Stimulated activated CD8-positive, alpha-beta memory T cell treated with anti-CD3 and anti-CD28 coated beads, Interleukin-4, amount 100 ng/mL, for 4 hours (primary cell): ENCODE measurements at places on chromosomes 12 and 14.

DNA sequence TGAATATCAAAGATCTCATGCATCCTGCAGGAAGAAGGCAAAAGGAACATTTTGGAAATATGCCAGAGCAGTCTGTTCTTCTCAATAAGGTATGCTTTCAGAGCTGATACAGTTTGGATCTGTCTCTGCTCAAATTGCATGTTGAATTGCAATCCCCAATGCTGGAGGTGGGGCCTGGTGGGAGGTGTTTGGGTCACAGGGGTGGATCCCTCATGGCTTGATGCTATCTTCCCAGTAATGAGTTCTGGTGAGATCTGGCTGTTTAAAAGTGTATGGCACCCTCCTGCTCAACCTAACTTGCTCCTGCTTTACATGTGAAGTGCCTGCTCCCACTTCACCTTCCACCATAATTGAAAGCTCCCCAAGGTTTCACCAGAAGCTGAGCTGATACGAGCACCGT, 76.6 kb downstream of the RIN3 start:
- DNase-seq = no peak

- no peak for DNase-seq
Observed at GRCh38 chr12:121580959-121581685, at the start of gene KDM2B. Gene KDM2B, minus strand, starts transcription at chr12:121581023. Its CDS starts 112 bp downstream, at chr12:121580911.

- DNase-seq = no peak
Observed at GRCh38 chr14:101761881-101762529, 496 bp downstream of the PPP2R5C start.

GRCh38 chr14:32343926-32344430, 14.9 kb downstream of the AKAP6 start:
- no peak for DNase-seq

GRCh38 chr14:77314043-77314442, 6.6 kb downstream of the POMT2 start:
- DNase-seq = no peak

DNA sequence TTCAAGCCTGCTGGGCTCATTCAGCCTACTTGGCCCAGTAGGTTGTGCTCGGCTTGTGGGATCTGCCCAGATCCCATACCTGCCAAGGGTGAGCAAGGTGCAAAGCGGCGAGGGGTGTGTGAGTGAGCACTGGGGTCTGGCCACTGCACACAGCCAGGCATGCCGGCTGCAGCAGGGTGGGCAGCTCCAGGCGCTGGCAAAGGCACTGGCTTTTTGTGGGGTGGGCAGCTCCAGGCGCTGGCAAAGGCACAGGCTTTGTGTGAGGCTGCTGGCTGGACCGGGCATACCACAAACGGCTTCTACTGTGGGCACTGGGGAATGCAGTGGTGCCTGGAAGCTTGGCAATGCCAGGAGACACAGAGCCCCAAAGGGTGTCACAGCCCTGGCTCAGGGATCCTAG, 137.4 kb downstream of the SLC16A7 start:
- no peak for DNase-seq

DNA sequence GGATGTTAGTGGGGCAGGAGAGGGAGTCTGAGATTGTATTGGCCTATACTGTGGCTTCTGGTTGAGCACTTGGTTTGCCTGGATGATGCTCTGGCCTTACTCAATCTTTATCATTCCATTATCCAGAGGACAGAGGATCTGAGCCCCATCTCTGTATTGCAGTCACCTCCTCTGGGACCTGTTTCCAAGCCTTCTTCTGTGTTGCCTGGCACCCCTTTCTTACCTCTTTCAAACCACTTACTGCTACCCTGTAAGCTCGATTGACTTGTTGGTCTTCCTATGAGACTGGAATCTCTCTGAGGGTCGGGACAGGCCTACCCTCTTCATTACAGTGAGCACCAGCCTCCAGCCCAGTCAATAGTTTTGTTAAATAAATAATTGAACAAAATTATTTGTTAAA, 3.0 kb upstream of the FOS start:
- DNase-seq = no peak

DNA sequence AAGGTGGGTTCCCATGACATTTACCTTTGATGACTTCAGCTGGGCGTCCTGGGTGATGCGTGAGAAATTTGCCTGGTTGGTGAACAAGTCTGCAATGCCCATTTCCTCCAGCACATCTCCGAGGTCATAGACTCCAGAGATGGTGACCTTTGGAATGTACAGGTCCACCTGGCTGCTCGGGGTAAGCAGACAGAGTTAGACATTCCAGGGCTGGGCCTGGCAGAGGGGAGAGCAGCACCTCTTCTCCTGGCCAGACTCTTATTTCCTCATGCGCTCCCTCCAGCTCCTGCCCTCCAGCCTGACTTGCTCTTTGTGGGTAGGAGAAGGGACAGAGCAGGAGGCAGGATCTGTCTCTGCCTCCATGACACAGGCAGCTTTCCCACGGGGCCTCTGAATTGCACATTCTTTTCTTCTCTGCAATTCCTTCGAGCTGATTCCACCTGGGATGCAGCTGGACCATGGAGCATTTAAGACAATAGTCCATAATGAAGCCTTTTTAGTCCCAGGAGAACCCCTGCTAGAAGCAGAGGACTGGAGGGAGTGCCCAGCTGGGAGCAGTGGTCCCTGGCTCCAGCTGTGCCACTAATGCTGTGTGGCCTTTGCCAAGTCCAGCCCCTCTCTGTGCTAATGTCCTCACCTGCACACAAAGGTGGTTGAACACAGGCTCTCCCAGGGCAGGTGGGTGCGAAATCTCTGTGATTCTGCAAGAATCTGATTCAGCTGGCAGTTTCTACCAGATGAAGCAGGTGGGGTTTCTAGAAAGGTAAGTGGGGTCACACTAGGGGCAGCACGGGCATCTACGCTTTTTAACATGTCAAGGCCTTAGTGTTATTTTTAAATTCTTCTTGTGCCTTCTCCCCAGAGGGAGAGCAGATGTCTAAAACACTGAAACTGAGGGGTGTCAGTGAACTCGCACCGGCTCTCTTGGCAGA, 13.2 kb upstream of the SERPINA10 start:
- no peak for DNase-seq

DNA sequence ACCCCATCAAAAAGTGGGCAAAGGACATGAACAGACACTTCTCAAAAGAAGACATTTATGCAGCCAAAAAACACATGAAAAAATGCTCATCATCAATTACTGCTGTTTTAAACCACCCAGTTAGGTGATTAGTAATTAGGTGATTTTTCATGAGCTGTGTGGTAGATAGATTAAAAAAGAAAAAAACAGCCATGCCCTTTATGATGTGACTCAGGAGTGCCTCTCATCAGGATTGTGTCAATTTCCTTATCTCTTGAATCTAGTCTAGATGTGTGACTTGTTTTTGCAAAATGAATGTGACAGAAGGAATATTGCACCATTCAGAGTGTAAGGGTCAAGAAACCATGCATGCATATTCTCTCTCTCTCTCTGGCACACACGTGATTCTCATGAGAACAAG, 5.7 kb downstream of the OR10A7 start:
- no peak for DNase-seq

- DNase-seq = no peak
Observed at GRCh38 chr12:106984588-106985137, 2.3 kb downstream of the MTERF2 start.

DNA sequence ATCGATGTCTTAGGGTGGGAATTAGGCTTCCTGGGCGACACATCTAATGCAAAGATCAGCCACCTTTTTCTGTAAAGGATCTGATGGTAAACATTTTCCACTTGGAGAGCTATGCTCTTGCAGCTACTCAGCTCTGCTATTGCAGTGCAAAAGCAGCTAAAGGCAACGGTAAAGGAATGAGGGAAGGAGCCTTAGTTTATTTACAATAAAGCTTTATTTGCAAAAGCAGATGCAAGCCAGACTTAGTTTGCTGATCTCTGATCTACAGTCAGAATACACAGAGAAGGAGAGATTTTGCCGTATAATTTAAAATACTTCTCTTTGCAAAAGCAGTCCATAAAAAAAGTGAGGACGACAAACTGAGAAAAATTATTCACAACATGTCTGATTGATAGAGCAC, 3.2 kb downstream of the TCL1B start:
- DNase-seq = no peak

GRCh38 chr12:27273114-27273513, 29.0 kb downstream of the STK38L start:
- no peak for DNase-seq

DNA sequence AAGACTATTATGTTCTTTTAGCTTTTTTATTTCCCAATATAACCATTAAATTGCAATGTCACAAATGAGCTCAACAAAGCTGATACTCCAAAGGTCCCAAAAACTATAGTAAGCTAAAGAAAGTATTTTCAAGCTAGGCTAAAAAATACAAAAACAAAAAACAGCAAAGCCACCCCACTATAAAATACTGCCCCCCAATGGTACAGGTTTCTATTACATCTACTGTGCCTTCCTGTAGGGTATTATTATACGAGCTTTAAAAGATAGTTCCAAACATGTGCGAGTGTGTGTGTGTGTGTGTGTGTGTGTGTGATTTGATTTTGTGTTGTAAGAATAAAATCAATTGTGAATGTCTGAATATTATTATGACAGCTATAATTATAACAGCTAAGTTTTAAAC, 1.1 kb downstream of the IFNG start:
- DNase-seq = no peak

DNA sequence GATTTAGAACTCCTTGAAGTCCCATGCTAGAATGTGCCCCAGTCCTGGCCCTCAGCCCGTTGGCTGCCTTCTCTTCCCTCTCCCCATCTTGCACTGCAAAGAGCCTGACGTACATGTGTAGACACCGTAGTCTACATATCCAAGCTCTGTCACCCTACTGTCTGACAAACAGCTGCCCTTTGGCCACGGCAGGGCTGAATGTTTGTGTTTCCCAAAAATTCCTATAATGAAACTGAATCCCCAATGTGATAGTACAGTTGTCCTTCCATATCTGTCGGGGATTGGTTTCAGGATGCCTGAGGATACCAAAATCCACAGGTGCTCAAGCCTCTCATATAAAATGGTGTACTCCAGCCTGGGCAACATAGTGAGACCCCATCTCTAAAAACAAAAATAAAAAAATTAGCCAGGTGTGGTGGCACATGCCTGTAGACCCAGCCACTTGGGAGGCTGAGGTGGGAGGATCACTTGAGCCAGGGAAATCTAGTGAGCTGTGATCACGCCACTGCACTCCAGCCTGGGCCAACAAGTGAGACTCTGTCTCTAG, 12.3 kb upstream of the TFCP2 start:
- DNase-seq = no peak

DNA sequence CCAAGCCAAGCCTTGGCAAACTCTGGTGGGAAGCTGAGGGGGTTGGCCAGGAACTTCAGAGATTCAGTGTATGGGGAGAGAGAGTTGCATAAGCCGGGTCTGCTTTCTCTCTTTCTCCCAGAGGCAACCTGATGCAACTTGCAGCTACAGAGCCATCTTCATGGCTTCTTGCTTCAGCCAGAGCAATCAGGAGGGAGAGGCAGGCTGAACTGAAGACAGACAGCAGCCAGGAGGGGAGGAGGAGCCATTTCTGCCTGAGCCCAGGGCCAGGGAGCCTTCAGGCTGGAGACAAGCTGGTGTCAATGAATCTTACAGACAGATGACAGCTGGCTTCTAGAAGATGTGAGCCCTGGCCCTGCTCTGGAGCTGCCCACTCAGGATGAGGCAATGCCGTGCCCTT, 18.7 kb downstream of the NPC2 start:
- DNase-seq = no peak

DNA sequence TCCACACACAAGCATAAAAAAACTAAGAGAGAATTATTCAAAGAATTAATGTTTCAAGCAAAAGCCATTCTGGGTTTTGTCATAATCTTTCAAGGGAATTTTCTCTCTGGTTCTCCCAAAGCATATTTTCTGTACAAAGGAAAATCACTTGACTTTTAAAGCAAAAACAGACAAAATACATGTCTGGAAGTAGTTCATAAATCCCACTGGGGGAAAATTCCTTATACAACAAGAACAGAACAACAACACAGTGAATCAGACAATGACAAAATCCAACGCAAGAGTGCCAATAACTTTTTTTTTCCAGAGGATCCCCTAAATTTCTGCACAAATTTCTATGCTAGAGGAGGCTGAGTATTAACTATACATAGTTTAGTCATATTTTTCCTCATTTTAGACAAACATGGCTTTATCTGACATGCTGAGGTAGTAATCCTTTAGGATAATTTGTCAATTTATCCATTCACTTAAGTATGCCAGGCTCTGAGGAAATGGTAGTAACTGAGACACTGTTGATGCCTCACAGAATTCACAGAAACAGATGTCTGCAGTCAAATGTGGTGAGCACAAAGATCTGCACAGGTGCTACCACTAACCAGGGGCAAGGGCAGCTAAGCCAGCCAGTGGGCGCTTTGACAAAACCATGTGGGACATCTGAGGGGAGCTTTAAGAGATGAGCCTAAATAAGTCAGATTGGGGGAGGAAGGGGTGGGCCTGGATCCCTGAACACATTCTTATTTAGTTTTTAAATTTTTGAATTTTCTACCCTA, 38.0 kb downstream of the GRIP1 start:
- no peak for DNase-seq

- DNase-seq = no peak
Observed at GRCh38 chr12:4526923-4527546, 11.7 kb upstream of the RAD51AP1 start.

DNA sequence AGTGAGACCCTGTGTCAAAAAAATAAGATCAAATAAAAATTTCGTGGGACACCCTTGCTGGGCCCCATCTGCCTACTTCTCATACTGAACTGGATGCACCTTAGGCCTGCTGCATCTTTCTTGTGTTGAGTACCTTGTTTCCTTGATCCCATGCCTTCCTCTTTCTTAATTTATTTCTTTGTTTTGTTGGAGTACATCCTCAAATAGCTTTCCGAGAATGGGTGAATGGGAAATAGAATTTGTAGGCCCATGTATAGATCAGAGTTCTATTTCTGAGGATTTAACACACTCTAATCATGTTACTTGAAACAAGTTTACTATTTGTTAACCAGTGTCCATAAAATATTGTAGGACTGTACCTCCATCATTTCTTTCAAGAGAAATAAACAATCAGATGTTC, 23.6 kb downstream of the KCNMB4 start:
- no peak for DNase-seq

GRCh38 chr12:184811-185575, 29.0 kb downstream of the SLC6A12 start:
- DNase-seq = no peak

- no peak for DNase-seq
Observed at GRCh38 chr14:87888136-87888999, 104.6 kb downstream of the GALC start.

DNA sequence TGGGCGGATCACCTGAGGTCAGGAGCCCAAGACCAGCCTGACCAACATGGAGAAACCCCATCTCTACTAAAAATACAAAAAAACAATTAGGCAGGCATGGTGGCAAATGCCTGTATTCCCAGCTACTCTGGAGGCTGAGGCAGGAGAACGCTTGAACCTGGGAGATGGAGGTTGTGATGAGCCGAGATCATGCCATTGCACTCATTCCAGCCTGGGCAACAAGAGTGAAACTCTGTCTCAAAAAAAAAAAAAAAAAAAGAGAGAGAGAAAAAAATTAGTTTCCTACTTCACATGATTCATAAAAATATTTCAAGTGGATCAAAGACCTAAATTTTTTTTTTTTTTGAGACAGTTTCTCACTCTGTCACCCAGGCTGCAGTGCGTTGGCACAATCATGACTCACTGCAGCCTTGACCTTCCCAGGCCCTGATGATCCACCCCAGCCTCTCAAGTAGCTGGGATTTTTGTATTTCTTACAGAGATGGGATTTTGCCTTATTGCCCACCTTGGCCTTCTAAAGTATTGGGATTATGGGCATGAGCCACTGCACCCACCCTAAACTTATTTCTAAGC, 24.9 kb downstream of the FCF1 start:
- DNase-seq = no peak

GRCh38 chr12:44317651-44318126, 481.8 kb downstream of the TMEM117 start:
- DNase-seq = no peak

GRCh38 chr12:103841690-103842584, 903 bp upstream of the NT5DC3 start:
- no peak for DNase-seq

GRCh38 chr12:57896434-57897201, 44.7 kb upstream of the ATP23 start:
- no peak for DNase-seq
